ENCODE measurements at places on chromosomes 16 and 17.
A peak's percentile ranks its signal among the peaks of the same experiment; 100 is the strongest.

DNA sequence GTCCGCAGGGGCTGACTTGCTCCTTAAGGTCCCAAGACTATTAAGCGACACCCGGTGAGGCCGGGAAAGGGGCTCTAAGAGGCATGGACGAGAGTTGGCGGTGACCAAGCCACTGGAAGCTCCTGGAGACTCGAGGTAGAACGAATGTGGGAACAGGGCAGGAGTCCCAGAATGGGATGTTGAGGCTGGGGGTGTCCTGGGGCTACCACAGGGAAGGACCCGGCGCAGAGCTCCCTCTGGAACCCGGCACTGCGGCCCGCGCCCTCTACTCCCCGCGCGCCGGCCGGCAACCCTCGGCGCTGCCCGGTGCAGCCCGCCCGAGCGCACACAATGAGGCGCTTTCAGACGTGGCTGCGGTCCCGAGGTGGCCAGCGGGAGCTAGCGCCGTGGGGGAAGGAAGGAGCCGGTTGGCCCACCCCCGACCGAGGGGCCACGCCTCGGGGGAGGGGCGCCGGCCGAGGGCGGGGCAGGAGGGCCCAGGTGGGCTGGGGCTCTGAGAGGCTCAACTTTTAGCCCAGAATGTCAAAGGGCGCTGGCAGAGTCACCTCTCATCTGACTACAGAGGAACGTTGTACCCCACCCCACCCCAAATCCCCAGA lies at the start of gene CHST6:
Gene CHST6, minus strand, starts transcription at position 366 of the 599 bp plus-strand sequence. CDS start 15,613 bp downstream, outside the sequence.
- DNase-seq: no peak

DNA sequence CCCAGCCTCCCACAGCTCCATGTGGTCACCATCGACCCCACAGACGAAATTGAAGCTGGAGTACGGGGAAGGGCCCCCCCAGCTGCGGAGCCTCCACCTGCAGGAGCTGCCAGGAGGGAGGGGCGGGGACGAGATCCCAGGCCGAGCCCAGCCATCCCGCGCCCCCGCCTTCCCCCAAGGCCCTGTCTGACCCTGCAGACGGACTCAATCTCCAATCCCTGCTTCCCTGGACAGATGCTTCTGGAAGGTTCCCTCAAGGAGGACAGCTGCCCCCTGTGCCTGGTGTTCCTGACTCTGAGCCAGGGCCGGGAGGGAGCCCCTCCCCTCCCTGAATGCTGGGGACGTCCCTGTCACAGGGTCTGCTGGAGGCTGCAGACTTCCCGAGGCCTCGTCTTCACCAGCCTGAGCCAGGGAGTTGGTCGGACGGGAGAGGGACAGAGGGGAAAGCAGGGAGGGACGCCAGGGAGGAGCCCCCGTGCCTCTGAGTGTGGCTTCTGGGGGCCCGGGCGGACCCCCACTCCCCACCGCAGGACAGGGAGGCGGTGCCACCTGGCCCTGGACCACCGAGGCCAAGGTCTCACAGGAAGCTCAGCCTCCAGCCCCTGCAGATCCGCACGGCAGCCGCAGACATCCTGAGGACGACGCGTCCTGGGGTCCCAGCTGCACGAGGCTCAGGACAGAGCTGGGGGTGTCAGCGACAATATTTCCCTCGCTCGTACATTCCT lies 21.3 kb upstream of the C1QTNF8 start:
- no peak for DNase-seq

- no peak for DNase-seq
Observed at GRCh38 chr17:18039535-18040260, 490 bp downstream of the GID4 start.

- no peak for DNase-seq
Observed at GRCh38 chr16:67240506-67240905, 6.8 kb downstream of the FHOD1 start.

DNA sequence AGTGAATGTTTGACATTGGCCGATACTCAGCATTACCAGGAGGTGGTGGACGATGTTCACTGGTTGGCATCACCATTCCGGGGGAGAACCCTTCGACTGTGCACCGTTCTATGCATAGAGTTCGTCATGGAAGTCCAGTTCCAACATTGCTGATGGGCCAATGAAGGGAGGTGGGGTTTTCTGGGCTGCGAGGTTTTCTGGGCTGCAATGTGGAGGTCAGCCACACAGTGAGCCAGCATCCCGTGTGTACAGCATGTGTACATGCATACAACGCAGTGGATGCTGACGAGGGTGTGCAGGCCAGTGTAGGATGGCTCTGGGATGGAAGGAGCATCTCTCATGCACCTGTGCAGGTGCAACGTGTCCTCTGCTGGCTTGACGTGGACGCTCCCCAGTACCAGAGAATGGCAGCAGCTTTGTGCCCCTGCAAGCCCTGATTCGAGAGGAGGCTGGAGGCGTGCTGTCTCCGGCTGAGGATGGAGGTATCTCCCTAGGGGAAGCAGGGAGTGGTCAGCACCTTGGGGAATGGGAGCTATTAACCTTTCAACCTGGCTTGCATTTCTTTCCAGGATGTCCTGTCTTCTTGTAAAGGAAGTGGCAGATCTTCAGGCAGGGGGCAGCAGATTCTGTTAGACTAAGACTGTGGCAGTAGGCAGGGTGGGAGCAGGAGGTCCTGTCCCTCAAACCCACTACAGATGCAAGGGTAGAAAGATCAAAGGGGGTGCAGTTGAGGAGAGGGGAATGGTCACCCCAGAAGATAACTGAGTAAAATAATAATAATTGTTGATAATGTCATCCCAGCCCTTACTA lies 98.2 kb downstream of the CYLD start:
- DNase-seq: no peak

DNA sequence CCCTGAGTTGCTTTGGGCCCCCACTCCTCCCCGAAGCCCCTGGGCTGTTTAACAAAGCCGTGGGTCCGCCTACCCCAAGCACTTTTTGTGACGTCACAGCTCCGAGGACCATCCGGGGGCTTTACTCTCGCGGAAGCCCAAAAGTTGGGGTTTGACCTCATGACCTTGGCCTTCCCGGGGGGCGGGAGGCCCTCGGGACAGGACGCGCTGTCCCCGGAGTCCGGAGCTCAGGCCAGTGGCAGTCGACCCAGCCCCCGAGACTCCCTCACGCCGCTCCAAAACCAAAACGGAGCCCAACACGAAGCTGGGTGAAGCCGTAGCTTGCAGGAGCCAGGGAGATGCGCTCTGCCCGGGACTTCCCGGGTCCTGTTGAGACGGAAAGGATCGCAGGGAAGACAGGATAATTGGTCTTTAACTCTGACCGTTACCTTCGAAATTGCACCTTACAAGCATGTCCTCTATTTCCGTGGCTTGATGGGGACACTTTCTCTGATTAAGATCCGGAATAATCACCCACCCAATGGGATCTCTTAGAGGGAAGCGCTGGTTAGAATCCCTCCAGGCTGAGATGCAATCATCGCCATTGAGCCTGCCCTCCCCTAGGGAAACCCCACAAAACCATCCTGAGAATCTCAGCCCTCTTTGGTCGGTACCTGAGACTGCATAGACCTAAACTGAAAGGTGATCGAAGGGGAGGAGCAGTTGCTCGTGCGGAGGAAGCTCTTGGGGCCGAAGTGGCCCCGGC lies 4.9 kb upstream of the SOX9 start:
- DNase-seq: no peak

DNA sequence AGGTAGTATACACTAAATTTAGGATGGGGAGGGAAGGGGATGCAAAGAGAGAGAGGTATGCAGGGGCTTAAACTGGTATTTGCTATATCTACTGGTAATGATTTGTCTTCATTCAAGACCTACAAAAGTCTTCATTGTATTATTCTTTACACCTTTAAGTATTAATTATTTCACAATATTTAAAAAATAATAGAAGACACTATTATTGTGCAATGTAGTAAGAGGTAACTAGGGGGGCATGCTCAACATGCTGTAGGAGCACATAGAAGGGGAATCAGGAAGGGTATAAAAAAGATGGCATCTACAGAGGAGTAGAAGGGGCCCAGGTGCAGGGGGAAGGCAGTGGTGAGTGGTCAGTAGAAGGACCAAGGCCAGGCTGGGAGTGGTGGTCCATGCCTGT lies 14.9 kb upstream of the CCR7 start:
- no peak for DNase-seq

DNA sequence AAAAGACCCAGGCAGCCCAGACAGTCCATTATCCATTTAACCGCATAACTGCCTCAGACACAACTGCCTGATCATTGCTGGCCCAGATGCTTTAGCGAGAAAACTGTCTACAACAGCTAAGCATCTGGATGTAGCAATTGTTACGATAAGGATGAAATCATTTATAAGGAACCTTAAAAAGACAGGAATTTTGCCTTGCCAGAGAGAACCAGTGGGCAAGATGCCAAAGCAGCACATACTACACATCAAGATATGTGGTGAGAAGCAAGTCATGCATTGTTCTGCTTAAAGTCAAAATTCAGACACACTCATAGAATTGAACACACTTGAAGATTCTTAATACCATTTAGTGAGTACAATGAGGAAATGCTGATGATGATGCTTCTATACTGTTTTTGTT lies 1525.3 kb downstream of the CDH8 start:
- DNase-seq: no peak

GRCh38 chr16:78684655-78685375 lies 585.4 kb downstream of the WWOX start:
- DNase-seq: no peak

GRCh38 chr16:59964232-59964924 lies 1230.3 kb upstream of the GOT2 start:
- DNase-seq: no peak

GRCh38 chr16:15482068-15482747 lies 47.8 kb downstream of the BMERB1 start:
- peak; percentile 91 for DNase-seq

GRCh38 chr17:29642171-29642611 lies 19.5 kb upstream of the CORO6 start:
- no peak for DNase-seq

GRCh38 chr16:87550495-87550961 lies 51.8 kb upstream of the JPH3 start:
- no peak for DNase-seq

GRCh38 chr17:29585080-29585751 lies 4.2 kb downstream of the GIT1 start:
- DNase-seq: no peak

- no peak for DNase-seq
Observed at GRCh38 chr16:54216268-54216667, 70.3 kb downstream of the IRX3 start.

DNA sequence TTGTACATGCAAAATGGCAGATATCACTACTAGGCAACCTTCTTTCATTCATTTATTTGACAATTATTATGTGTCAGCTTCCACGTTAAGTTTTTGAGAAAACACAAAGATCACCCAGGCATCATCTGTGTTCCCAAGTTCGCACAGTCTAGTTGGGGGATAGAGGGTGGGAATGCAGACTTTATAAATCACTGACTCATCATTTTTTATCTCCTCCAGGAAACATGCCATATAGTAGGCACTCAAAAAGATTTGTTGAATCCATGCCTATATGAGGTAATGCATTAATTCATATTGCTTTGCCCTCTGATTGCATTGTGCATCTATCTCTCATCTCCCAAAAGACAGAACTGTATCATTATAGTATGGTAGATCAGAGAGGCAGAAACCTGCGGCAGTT lies 196.8 kb upstream of the TOX3 start:
- DNase-seq: no peak

- no peak for DNase-seq
Observed at GRCh38 chr16:85310868-85311585, 198.8 kb upstream of the CIBAR2 start.

- DNase-seq: no peak
Observed at GRCh38 chr17:35901631-35902175, 21.5 kb upstream of the CCL5 start.

DNA sequence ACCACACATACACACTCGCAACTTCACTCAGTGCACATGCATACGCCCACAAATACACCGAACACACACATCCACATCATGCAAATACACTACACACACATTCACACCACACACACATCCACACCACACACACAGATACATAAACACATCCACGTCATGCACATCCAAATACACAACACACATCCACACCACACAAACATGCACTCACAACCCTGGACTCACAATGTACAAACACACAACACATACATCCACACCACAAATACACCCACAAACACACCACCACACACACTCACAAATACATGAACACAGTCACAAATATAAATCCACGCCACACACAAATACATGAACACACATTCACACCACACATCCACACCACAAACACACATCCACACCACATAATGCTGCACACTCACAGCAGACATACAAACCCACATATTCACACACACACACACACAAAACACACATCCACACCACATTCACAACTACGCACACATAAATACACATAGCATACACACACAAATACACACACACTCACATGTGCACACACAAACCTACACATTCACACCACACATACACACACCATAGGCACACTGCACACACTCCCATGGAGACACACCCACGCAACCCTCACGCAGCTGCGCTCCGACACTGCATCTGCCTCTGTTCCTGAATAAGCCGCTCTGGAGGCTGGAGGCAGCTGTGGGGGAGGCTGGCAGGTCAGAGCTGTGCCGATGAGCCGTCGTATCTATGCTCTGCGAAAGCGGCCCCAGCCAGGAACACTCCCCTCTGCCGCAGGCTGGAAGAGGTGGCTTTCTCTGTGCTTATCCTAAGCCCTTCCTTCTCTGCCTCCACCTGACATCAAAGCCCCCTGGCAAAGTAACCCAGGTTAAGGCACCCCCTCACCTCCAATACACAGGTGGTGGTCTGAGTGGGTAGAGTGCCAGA lies 141.8 kb downstream of the GRIN2A start:
- no peak for DNase-seq

DNA sequence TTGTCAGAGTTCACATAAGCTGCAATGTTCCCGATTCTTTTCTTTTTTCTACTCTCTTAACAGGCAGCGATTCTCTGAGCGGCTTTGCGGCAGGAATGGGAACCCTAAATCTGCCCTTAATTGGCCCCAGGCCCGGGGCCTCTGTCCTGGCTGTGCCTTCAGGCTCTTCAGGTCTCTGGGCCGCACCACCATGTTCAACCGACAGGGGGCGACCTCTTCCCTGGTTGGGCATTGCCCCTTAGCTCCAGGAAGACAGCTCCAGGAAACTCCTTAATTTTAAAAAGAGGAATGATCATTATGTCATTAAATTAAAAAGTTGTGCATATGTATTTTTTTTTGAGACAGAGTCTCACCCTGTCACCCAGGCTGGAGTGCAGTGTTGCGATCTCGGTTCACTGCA lies 20.3 kb downstream of the CACNG5 start:
- DNase-seq: no peak

GRCh38 chr16:57107321-57107922 lies 15.0 kb downstream of the CPNE2 start:
- DNase-seq: no peak

GRCh38 chr17:78174870-78175642 lies 6.7 kb downstream of the SYNGR2 start:
- peak; percentile 84 for DNase-seq

- DNase-seq: no peak
Observed at GRCh38 chr16:74046524-74046923, 250.1 kb upstream of the PSMD7 start.

GRCh38 chr17:40331743-40332641 lies 23.0 kb downstream of the RARA start:
- DNase-seq: peak; percentile 61

- no peak for DNase-seq
Observed at GRCh38 chr17:6160232-6160555, 90.0 kb downstream of the WSCD1 start.

- no peak for DNase-seq
Observed at GRCh38 chr16:56261656-56262055, 70.4 kb downstream of the GNAO1 start.

All from SHP77 (cell line).